ENCODE measurements at places on chromosomes 3 and 15.

- peak; percentile 29 for DNase-seq
Measured at GRCh38 chr15:75578173-75578947, 755 bp downstream of the PTPN9 start.

DNA sequence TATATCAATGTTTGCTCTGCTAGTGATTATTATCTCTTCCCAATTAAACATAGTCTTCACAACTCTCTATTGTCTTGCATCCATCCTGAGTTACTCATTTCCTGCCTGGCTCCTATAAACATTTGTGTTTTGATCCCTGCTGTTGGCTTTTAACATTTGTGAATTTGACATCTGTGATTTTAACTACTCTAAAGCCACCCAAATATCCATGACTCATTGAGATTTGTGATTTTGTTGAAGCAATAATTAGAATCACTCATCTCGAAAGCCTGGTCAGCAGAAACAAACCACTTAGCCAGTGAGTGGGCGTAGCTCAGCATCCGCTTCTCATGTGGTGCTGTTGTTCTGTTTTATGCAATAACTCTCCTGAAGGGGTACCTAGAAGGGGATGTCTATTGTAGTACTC is 174.3 kb upstream of the ZBTB20 start:
- no peak for DNase-seq

DNA sequence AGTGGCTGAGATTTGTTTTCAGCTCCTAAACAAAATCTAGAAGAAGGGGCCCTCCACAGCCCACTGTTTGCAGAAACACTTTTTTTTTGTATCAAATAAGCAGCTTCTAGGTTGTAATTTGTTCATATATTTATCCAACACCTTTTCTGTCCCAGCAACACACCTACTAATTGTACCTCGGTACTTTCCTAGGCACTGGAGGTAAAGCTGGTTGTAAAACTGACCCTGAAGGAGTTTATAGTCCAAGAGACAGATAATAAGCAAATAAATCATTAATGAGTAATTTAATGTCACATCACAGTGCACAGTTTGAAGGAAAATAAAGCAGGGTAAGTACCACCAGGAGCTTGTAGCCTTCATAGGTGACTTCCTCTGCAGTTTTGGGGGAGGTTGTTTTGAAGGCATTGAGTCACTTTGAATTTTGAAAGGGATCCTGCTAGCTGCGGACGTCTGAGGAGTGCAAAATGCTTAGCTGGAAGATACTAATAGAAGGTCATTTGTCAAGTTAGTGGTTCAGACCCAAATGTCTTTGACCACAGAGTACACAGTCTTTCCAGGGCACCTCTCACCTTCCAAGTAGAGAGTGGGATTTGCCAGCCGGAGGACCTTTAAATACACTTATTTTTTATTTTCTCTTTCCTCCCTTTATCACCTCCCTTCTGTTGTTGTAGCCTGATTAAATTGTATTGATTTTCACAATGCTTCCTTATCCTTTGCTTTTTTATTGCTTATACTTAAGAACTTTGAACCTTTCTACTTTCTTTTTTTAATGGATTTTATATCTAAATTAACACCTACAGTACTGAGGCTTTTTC is 53.8 kb downstream of the CMSS1 start:
- DNase-seq, result no peak

GRCh38 chr3:115680803-115681345 is 57.6 kb downstream of the GAP43 start:
- DNase-seq, result no peak

DNA sequence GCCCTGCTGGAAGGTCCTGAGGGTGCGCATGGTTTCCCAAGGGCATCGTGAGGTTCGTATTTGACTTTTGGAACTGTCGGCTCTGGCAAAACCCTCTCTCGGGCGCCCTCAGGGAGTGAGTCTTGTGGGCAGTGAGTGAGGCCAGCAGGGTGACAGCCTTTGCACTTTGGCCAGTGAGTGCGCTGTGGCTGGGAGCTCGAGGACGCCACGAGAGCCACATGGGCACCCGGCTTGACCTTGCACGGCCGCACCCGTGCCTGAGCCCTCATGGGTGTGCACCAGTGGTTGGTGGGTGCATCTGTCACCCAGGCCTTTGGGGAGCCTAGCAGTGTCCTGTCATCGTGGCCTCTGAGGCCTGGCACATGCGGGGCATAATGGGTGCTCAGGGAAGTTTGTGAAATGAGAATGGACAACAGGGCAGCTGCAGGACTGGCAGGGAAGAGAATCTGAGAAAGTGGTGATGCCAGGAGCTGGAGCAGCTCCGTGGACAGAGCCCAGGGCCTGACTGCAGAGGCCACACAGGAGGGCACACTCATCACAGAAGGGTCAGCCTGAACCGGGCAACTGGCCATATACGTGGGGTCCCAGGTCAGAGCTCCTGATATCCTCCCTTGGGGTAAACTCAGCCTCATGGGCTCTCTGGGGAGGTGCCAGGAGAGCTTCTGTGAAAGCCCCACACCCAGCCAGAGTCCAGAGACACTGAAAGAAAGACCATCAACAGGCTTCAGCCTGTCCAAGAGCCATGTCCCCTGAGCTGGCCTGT is 30.4 kb upstream of the SNRPA1 start:
- no peak for DNase-seq

- no peak for DNase-seq
Measured at GRCh38 chr3:27507111-27507510, 22.9 kb upstream of the SLC4A7 start.
